ENCODE measurements at places on chromosomes 13 and 19.

DNA sequence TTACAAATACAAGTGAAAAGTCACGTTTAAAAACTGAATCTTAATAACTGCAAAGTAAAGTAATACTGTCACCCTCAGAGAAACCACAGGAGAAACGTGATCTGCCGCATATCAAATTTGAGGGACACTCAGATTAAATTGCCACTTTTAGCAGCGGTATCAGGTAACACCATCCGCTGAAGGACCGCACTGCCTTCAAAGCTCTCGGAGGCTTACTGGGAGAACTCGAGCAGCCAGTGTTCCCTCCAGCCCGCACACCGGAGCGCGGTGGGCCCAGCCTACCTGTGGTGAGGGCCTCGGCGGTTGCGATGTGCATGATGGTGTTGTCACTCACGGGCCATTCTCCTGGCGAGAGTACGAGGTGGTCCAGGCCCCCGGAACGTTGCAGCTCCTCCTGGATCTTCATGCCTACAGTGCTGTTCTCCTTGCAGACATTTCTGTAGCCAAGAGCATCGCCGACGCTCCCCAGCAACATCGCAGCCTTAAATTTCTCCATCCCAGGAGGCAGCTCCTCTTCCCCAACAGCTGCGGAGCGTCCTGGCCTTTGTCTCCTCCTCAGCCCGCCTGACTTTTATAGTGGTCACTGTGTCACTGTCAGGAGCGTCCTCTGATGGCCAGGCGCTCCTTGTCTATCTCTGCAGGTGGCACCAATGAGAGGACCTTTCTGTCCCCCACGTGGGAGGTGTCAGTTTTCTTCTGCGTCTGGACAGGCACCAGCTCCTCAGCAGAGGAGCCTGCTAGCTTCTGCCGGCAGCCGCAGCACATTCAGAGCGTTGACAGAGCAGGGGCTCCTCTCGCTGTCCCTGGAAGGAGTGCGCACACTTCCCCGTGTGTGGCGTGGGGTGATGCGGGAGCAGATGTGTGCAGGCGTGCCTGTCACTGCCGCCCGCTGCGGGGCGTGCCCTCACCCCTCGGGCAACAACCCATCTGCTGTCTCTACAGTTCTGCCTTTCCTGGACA lies at the start of gene ADPRHL1:
Gene ADPRHL1, minus strand, starts transcription at position 547 of the 960 bp plus-strand sequence. Its CDS starts 51 bp downstream, at position 496.
- no peak for DNase-seq

DNA sequence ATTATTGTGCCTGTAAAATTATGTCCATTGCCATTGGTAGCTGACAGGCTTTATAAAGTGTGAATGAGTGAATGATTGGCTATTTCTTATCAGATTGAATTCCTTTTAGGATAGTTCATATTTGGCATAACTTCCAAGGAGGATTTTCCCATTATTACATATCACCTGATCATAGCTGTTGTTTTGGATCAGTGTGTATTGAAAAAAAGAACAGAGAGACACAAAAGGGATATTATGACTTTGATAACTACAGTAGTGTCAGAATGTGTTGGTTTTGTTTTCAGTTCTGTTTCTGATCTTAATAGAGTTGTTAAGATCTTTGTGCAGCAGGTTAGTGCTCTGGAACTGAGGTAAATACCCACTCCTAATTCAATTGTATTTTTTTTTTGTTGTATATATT lies 103.8 kb downstream of the LRCH1 start:
- DNase-seq = no peak

DNA sequence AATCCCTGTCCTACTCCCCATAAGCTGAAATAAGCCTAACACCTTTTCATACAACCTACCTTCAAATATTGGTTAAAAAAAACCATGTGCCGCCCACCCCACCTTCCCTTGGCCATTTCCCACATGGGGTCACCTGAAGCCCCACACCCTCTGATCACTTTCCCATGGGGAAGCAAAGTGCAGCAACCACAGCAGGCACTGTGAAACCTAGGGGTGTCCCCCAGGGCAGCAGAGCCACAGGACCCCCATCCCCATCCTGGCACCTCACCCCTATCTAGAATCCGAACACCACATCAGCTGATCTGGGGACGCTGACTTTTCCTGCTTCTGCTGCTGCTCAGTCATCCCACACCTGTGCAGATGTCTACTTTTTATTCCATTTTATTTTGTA lies 19.9 kb downstream of the CEACAM21 start:
- no peak for DNase-seq

GRCh38 chr19:38213911-38214625 lies 10.0 kb downstream of the DPF1 start:
- peak; percentile 67 for DNase-seq

DNA sequence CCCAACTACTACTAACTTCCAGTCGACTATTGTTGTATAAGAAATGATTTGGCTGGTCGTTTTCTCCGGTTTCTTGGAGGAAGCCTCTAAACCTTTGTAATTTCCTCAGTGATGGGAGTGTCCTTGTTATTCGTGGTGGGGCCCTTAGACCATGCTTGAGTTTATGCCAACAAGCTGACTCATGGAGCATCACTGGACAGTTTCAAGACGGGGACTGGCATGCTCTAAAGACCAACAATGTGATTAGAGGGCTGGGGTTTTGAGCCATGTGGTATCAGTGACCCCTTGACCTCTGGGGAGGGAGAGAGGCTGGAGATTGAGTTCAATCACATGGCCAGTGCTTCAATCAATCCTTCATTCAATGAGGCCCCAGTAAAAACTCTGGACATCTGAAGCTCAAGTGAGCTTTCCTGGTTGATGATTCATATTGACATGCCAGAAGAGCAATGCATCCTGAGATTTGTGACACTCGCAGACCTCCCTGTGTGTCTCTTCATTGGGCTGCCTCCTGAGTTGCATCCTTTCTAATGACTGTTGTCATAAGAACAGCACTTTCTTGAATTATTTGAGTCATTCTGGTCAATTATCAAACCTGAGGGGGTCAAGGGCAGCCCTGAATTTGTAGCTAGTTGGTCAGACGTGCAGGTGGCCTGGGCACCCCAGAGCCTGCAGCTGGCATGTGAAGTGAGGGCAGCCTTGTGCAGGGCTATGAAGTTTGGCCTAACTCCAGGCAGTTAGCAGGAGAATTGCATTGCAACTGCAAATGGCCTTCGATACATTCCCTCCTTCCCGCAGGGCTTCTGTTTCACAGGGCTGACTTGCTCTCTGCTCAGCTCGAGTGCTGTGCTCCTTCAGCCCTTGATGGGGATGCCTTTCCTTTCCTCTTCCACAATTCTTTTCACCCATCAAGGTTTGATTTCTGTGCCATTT lies 246.5 kb downstream of the FGF9 start:
- DNase-seq = no peak

- DNase-seq = no peak
Measured at GRCh38 chr19:51926426-51926783, 867 bp upstream of the ZNF613 start.

DNA sequence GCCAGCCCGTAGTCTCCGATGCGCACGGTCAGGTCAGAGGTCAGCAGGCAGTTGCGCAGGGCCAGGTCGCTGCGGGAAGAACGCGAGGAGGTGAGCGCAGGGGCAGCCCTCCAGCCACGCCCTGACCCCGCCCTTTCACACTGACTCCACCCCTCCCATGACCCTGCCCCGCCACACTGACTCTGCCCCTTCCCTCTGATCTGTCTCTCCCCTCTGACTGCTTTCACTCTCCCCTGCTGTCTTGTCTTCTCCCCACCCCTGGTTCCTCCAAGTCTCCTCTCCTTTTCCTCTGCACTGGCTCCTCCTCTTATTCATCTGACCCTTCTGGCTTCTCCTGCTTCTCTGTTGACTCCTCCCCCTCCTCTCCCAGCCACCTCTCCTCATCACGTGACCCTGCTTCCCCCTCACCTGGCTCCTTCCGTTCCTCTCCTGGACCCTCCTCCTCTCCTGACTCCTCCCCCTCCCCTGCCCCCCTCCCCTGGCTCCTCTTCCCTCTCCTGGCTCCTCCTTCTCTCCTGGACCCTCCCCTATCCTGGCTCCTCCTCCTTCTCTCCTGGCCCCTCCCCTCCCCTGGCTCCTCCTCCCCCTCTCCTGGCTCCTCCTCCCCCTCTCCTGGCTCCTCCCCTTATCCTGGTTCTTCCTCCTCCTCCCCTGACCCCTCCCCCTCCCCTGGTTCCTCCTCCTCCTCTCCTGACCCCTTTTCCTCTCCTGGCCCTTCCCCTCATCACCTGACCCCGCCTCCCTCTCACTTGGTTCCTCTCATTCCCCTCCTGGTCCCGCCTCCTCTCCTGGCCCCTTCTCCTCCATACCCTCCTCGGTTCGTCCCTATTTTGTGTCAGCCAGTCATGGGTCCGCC lies 9.9 kb downstream of the LMTK3 start:
- peak; percentile 73 for DNase-seq

GRCh38 chr13:60028021-60028420 lies 135.7 kb downstream of the DIAPH3 start:
- DNase-seq = no peak

GRCh38 chr13:27551562-27551961 lies 68.8 kb downstream of the LNX2 start:
- no peak for DNase-seq

GRCh38 chr13:32468502-32469142 lies 40.7 kb upstream of the N4BP2L1 start:
- DNase-seq = no peak

DNA sequence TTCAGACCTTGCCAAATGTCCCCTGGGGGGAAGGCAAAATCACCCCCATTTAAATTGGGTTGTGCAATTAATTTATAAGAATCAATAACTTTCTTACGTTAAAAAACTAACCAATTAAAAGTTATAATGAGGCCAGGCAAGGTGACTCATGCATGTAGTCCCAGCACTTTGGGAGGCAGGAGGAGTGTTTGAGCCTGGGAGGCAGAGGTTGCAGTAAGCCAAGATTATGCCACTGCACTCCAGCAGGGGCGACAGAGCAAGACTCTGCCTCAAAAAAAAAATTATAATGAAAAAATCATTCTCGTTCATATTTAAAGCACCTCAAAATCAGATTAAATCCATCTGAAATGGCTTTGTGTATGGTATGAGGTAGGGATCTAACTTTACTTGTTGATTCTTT lies 18.4 kb upstream of the SIGLEC14 start:
- DNase-seq = no peak

DNA sequence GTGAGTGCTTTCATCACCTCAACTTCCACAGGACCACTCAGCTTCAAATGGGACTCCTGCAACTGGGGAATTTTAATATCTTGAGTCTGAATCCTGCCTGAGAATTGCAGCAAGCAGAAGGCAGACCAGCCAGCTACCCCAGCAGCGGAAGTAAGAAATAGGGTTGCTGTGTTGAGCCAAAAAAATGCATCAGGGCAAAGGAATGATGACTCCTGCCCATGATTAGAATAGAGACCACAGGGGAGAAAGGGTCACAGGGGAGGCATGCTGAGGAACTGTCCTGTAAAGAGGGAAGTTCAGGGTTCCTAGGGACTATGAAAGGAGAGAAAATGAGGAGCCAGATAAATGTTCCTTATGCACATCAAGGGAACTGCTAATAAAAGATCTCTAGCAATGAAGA lies 370.2 kb downstream of the KCTD12 start:
- DNase-seq = no peak

DNA sequence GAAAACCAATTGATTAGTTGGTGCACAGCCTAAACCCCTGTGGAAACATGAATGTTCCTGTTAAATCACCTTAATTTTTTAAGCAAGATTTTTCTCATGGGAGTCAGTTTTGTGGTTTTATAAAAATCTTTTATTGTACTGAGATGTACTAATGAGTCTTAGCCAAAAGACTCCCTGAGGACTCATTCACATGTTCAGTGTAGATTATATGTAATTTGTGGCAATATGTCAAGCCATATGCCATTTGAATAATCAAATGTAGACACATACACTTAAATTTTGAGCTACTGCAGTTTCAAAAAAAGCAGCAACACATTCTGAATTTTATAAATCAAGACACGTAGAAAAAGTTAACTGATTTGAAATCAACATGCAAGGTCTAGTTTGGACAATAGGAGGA lies 395.2 kb downstream of the MYO16 start:
- DNase-seq = no peak

DNA sequence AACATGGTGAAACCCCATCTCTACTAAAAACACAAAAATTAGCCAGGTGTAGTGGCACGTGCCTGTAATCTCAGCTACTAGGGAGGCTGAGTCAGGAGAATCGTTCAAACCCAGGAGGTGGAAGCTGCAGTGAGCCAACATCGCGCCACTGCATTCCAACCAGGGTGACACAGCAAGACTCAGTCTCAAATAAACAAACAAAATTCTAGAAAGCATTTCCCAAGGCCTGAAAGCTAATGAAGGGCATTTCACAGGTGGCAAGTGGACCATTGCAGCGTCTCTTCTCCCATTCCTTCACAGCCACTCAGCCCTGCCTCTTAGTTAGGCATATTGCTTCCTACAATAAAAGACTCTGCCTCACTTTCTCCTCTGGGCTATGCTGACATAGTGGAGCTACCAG lies 13.5 kb upstream of the RXFP2 start:
- no peak for DNase-seq

DNA sequence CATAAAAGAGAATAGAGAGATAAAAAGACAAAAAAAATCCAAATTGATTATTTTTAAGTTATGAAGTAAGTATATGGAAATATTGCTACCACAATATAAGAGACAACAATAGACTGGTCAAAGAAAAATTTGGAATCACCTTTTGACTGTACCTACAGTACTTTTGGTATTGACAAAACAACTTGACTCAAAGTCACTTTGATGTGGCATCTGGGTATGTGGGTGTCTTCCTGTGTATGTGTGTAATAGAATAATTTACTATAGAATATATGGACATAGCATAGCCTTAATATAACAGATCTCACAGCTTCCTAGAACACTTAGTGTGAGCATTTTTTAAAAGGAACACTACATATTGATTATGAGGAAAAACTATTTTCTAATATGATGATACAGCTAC lies 1016.2 kb upstream of the PCDH20 start:
- DNase-seq = no peak

- DNase-seq = no peak
Measured at GRCh38 chr13:111123221-111123620, 8.1 kb downstream of the ARHGEF7 start.
